ENCODE measurements at places on chromosomes 16 and 17.

- no peak for DNase-seq
These were observed 1.1 kb upstream of the RHBDL1 start for GRCh38 chr16:674214-674881.

DNA sequence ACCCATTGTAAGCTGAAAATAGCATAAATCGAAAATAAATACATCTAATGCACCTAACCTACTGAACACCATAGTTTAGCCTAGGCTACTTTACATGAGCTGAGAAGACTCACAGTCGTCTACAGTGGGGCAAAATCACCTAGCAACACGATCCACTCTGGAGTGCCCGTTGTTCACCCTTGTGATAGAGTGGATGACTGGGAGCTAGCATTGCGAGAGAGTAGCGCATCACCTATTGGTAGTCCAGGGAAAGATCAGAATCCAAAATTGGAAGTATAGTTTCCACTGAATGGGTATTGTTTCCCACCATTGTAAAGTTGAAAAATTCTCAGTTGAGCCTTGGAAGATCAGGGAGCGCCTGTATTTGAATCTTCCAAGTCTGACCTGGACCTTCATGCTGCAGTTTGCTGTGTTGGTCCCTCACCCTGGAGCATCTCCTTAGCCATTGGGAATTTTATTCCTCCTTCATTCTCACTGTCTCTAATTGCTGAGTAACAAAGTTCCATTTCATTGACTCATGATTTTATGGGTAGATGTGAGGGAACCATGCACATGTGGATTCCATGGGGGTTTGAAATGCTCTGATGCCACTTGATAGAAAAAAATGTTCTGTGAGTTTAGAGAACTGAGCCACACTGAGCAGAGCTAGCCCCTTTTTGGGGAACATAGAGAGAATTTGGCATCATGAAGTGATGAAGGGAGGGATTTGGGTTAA lies 19.6 kb downstream of the AKAP1 start:
- no peak for DNase-seq

DNA sequence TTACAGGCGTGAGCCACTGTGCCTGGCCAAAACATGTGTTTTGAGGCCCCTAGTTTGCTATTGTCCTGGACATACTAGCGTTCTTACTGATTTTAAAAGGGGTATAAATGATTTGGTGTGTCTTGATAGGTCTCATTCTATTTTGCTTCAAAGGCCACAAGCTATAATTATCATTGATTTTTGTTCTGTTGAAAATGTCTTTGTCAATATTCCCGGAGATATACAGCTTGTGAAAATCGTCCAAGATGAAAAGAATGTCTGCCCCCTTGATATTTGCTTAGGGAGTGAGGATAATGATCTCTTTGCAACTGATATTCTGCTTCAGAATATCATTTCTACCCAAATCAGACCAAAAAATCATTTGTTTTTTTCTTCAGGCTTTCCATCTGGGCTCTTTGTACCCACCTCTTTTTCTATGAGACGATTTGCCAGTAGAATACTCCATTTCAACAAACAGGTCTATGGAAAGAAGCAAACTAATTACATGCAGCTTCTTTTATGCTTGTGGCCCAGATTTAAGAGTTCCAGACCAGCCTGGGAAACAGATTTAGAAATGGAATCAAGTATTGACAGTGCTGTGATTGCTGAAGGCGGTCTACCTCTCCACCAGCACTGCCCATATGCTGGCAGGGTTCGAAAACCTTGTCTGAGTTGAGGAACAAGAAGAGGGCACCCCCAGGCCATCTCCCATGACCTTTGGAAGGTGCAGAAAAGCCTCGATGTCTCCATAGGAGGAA lies 14.1 kb upstream of the ST6GALNAC1 start:
- DNase-seq = no peak

DNA sequence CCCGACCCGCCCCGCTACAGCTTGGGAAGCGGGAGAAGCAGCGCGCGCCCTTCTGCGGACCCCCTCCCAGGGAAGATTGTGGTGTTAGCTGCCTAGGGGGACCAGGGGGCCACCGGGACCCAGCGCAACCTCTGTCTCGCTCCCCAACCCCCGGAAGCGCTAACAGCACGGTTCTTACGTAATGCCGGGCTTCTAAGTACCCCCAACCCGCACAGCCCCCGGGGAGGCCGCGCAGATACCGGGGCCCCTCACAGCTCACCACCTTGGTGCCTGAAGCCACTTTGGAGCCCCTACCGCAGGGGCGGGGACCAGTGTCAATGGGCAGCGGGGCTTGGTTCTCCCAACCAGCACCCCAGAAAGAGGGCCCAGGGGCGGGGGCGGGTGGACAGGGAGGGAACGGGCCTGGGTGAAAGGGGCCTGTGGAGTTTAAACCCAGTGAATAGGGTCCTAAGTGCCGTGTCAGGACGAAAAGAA lies 348 bp downstream of the MPP2 start:
- DNase-seq = no peak

DNA sequence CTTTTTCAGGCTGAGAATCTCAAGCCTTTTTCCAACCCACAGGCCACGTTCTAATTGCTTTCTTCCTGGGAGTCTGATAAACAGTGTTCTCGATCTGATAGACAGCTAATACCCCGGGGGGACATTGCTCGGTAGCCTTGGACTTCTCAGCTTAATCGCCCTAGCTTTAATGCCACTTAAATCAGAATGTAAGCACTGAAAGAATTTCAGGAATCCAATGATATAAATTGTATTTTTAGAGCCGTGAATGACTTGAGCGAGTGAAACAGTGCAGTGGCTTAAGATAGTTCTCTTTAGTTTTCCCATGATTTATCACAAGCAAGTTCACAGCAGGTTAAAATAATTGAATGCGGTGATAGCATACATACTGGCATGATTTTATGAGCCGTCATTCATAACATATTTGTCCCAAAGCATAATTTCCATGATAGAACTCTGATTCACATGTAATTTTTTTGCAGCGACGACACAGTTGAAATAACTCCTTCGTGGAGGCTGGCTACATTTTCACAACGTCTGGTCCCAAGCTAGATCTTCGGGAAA lies 116.1 kb upstream of the MYOCD start:
- DNase-seq = no peak

DNA sequence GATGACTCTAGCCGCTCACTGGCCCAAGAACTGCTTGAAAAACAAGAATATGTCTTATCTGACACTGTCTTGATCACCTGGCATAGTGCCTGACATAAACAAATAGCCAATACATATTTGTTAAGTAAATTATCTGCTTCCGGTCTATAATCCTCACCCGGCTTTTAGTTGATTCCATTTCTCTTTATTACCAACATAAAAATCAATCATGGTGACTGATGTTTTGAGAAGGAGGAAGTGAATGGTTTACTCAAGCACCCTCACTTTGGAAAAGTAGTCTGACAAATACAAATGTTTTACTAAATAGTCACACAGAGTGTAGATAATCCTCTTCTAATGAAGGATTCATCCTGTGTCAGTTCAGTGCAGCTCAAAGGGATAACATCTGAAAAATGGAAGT lies 47.0 kb downstream of the SKAP1 start:
- DNase-seq = no peak

GRCh38 chr16:73037331-73037745 lies 10.6 kb downstream of the ZFHX3 start:
- no peak for DNase-seq

DNA sequence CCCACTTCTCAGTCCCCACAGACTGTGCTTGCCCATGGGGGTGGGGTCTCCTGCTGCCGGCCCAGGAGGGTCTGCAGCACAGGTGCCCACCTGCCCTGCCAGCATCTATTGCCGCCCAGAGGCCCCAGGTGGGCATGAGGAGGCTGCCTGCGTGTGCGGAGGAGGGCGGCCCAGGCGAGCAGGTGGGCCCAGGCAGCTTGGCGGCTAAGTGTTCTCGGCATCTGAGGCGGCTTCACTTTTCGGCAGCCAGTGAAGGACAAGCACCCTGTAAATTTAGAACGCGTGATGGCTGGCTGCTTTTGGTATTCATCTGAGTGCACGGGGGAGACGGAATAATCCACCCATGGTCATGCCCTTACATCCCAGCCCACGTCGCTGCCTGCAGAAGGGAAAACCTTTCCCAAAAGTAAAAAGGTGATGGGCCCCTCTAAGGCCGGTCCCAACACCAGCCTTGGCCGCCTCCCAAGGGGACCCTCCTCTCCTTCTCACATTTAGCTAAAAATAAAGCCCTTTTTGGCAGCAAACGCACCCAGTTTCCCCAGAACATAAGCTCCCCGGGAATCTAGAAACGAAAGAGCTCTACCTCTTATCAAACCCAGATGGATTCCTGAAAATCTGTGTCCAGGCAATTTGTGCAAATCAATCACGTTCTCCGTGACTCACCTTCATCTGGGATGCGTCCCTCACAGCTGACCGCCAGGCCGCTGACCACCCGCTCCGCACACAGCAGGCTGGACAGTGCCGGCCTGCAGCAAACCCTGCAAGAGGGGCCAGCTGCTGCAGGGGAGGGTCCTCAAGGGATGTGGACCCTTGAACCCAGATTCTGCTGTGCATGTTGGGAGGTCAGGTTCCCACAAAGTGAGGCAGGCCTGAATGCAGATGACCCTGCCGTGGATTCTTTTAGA lies 79.4 kb downstream of the RBFOX3 start:
- no peak for DNase-seq

Data from glomerular endothelial cell (primary cell).